ENCODE measurements at places on chromosomes 16 and 17.

- no peak for DNase-seq
These were observed 50.7 kb upstream of the DOC2B start for GRCh38 chr17:231966-232807.

DNA sequence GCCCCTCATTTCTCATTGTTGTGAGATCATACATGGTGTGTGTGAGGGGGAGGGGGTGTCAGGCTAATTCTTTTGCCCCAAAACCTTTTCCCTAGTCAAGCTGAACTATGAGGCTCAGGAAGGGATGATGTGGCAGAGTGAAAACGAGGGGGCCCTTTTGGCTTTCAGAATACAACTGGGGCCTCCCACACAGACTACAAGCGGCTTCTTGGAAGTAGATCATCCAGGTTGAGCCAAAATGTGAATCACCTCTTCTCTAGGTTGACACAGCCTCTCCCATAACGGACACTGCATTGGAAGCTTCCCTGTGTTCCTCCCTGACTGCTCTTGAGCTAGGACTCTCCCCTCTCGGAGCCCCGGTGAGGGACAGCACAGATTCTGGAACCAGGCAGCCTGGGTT is 2.3 kb upstream of the ALKBH5 start:
- DNase-seq = no peak

DNA sequence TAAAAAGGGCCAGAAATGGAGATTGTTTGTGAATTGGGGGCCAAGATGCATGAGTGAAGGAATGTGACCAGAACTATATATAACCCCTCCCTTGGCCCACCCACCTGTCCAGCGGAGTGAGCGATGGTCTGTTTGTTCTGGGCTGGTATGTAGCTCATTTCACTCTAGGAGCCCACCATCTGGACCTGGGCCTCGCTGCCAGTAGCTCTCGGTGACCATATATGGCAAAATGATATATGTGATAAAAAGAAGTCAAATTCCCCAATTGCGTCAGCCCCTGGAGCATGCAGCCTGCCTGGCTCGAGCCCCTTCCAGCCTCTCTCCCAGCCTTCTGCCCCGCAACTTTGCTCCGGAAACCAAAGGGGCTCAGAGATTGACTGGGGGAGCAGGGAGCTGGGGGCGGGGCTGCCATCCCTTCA is 47.3 kb downstream of the CCDC42 start:
- no peak for DNase-seq

DNA sequence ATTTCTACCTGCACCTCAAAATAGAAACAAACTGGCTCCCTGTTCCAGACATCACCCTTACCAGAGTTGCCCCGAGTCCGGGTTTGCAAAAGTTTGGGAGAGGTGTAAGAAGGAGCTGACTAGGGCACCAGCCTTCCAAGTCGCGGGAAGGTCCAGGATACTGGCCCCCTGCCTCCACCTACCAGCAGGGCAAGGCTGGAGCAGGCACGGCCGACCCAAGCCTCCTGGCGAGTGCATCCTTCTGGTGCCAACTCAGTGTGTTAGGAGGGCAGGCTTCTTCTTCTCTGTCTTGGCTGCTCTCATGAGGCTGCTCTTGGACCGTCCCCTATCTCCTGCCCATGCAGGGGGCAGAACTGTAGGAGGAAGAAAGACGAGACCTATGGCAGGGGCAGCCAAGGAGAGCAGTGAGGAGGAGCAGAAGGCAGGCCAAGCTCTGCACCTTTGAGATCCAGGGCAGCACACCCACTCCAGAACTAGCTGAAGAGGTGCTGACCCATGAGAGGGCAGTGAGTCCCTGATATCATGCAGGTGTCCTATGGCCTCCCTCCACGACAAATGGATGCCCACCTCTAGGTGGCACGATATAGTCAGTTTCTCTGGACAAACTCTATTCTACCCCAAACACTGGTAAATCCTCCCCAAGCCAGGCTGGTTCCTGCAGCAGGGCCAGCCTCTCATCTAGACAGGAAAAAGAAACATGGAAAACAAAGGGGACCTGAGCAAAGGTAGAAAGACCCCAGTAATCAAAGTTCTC is 54.4 kb downstream of the CYTH1 start:
- DNase-seq = peak; percentile 25

DNA sequence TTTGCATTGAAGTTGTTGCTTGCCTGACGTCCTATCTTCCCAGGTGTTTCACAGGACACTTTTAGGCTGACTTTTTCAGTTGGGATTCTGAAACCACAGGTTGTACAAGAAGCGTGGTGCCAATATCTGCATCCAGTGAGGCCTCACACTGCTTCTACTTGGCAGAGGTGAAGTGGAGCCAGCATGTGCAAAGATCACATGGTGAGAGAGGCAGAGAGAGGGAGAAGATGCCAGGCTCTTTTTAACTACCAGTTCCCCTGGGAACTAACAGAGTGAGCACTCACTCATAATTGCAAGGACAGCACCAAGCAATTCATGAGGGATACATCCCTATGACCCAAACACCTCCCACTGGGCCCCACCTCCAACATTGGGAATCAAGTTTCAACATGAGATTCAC is 5.8 kb upstream of the ABCA6 start:
- DNase-seq = no peak

GRCh38 chr17:74749279-74750038 is 1.0 kb downstream of the NHERF1 start:
- no peak for DNase-seq

GRCh38 chr16:21638573-21638975 is 13.8 kb downstream of the IGSF6 start:
- DNase-seq = no peak

DNA sequence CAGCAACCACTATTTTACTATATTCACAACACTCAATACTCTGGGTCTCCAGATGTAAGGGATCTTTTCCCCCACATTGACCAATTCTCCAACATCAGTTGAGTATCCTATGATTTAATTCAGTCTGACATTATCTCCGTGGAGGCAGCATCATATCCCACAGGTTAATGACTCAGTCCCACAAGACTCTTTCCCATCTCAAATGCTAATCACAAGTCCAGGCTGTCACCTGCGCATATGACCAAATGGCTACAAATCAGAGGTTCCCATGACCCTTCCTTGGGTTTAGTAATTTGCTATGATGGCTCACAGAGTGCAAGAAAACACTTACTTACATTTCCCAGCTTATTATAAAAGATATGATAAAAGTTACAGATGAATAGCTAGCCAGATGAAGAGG is 18.7 kb downstream of the ACSM3 start:
- DNase-seq = no peak

- DNase-seq = peak; percentile 58
These were observed at the start of gene NGFR for GRCh38 chr17:49494986-49495841. TSS of gene NGFR (plus strand) at chr17:49495293. CDS start at chr17:49495418, 125 bp downstream.

GRCh38 chr17:79739148-79740062 is 8.7 kb downstream of the ENPP7 start:
- DNase-seq = no peak

DNA sequence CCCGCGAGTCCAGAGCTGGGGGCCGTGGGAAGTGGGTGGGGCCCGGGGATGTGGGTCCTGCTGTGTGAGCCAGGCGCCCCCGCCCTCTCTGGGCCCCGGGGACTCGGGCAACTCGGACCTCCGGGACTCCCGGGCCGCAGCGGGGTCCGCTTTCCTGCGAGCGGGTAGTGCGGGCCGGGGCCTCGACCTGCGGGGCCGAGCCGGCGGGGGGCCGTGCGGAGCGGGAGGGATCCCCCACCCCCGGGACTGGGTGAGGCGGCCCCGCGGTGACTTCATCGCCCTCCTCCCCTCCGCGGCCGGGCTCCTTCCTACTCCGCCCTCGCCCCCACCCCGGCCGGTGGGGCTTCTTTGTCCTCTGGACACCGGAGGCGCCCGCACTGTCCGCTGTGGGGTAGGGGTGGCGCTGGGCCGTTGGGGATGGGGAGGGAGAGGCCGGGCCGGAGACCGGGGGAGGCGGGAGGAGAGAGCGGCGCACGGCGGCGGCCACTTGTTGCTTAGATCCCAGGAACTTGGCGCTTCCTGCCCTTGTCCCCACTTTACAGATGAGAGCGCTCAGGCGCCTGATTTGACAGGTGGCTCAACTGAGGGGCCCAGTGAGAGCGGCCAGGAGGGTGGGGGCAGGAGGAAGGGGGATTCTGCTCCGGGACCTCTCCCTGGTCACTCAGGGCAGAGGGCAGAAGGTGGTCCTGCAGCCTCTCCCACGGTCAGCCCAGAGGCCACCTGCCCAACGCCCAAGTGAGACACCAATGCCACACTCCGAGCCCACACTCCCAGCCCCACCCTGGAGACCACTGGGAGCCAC is 874 bp downstream of the CMTM3 start:
- DNase-seq = no peak

GRCh38 chr16:61435346-61435745 is 600.9 kb downstream of the CDH8 start:
- DNase-seq = no peak

DNA sequence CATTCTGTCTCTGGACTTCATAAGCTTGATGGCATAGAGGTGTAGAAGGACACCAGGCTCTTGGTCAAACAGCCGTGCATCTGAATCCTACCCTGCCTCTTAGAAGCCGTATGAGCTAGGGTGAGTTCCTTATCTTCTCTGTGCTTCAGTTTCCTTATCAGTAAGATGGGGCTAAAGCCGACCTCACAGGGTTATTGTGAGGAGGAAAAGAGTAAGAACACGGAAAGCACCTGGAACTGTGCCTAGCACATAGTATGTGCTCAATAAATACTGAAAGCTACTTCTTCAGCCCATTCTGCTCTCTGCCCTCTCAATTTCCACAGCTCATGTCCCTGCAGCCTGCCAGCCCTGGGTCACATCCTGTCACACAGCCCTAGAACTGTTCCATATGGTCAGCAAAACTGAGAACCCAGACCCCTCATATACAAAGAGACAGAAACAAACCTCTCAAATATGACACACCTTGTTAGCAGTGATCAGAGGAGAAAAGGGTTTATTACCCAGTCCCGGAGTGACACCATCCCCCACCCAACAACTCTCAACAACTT is 17.0 kb upstream of the UBTF start:
- DNase-seq = no peak

DNA sequence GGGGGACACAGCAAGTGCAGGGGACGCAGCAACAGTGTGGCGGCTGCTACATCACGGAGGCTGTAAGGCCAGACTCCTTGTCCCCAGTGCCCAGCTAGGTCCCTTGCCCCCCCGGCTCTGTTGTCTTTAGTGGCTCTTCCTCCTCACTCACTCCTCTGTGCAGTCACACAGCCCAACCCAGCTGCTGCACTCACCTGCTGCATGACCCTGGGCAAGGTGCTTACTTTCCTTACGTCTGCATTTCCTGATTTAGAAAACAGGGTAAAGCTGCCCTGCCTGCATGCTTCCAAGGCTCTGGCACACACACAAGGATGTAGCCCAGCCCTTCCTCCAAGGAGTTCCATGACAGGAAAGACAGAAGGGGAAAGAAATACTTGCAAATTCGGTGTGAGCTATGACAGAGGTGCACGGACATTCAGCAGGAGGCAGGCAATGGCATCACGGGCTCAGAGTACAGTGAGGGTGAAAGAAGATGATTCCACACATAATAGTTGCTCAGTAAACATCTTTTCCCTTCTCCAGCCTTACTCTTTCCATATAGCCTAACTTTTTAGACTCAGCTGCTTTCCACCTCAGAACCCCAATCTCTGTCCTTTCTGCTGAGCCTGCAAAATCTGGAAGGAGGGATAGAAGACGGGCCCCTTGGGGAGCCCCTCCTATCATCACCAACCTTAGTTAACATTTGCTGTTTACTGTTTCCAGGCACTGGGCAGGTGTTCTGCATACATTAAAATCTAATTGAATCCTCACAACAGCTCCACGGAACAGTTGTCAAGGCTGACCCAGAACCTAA is 150.9 kb downstream of the MRM1 start:
- DNase-seq = no peak

DNA sequence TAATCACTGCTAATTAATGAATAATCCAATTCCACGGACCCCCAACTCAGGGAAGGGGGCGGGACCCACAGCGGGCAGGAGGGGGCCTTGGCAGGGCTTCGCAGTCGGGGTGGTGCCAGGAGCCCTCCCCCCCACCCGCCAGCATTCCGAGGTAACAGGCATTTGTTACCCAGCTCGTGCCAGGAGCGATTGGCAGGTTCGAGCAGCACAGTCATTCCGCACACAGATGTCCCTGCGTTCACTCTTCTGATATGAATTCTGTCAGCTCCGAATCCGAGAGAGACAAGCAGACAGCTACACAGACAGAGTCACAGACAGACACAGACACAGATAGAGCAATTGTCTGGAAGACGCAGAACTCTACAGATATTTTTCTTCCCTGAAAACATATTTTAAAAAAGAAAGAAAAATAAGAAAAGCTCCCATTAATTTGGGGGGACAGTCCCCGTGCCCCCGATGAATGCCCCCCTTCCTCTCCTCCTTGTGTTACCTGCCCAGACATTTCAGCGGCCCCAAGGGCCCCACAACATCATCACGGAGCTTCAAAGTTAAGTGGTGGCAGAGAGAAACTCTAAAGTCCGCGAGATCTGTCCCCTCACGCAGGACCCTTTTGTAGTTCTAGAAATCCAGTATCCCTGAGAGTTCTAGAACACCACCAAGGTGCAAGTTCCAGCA is 10.2 kb downstream of the NEUROD2 start:
- DNase-seq = no peak

DNA sequence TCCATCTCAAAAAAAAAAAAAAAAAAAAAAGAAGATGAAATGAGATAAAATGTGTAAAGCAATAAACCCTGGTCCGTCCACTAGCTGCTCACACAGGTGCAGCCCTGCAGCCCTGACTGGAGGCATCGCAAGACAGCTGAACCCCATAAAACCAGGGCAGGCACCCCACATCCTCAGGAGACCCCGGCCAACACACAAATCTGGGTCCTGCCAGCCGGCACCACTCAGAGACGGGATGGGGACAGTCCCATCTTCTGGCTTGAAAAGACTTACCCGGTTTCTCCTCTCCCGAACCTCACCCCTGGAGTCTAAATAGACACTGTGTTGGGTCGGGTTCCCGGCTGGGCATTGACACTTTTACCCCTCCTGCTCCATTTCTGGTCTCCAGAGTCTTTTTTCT is 52.7 kb upstream of the TNRC6C start:
- DNase-seq = no peak

GRCh38 chr16:2043667-2044451 is 3.8 kb downstream of the NTHL1 start:
- DNase-seq = no peak

GRCh38 chr17:80071116-80071841 is 30.1 kb upstream of the GAA start:
- no peak for DNase-seq

GRCh38 chr16:76081967-76082366 is 195.2 kb upstream of the CNTNAP4 start:
- DNase-seq = no peak

DNA sequence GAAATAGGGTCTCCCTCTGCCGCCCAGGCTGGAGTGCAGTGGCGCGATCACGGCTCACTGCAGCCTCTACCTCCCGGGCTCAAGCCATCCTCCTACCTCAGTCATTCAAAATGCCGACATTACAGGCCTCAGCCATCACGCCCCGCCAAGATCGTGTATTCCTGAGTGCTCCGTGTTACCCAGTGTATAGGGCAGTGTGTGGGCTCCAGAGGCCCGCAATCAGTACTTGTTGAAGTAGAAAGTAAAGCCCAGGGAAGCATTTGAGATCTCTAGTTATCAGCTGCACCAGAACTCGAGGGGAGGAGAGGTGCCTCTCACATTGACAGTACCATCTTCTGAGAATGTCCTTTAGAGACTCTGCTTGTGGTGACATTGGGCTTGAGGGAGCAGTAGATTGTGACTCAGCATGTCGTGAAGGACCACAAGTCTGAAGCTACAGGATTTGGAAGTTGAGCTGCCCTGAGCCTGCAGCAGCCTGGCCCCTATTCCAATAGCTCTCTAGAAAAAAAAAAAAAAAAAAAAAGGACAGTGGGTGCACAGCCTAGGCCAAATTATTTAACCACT is 1.1 kb upstream of the PRPSAP1 start:
- DNase-seq = no peak

All from MM.1S (cell line).